ENCODE measurements at places on chromosomes 13 and 19. TPM values are rescaled to one million over a fixed set of nuclear protein-coding genes. Genes with fewer than 3 reads are reported as not detected.

- DNase-seq = no peak
Observed at GRCh38 chr13:44410328-44410859, 36.8 kb downstream of the SERP2 start.

DNA sequence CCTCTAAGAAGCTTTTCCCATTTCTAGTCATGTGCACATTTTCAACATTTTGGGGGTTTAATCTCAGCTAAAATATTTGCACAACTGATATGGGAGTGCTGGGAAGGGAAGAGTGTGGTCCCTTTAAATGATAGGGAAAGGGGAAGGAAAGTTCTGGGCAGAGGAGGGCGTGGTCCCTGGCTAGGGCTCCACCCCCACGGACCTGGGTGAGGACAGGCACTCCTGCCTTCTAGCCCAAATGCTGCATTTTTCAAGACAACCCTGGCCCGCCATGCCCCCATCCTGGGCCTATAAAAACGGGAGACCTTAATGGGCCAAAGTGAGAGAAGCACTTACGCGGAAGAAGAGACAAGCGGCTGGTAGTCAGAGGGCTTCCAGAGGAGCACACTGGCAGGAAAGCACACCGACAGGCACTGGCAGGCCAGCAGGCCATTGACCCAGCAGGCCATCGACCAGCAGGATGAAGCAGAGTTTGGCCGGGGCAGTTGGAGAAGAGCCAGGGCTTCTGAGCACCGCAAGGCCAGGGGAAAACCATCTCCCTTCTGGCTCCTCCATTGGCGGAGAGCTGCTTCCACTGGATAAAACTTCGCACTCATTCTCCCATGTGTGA, 266.7 kb downstream of the SPRY2 start:
- DNase-seq = no peak

GRCh38 chr19:20167020-20167644, at the start of gene ZNF486:
TSS of gene ZNF486 (plus strand) at chr19:20167214. CDS start at chr19:20167331, 117 bp downstream.
- DNase-seq = peak; percentile 98

Gene DDA1
- total RNA-seq = 7.2 TPM

- DNase-seq = no peak
Observed at GRCh38 chr13:102291587-102292218, 110.1 kb downstream of the FGF14 start.

DNA sequence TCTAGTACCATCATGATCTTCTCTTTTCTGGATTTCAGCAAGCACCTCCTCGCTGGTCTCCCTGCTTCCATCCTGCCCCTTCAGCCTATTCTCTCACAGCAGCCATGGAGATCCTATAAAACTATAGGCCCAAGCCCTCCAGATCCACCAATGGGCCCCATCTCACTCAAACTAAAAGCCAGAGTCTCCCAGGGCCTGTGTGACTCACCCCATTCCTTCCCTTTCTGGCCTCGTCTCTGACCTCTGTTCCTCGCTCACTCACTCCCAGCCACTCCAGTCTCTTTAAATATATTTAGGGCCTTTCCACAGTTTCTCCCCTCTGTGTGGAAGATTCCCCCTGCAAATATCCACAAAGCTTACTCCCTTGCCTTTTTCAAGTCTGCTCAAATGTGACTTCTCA, 89.7 kb downstream of the HSPH1 start:
- no peak for DNase-seq

GRCh38 chr13:70714993-70715392, 606.7 kb upstream of the KLHL1 start:
- DNase-seq = no peak

Gene ZBTB32
- total RNA-seq = not detected

- DNase-seq = no peak
Observed at GRCh38 chr13:111314852-111315251, 5.6 kb upstream of the TEX29 start.

- DNase-seq = no peak
Observed at GRCh38 chr13:99296398-99296797, 10.8 kb downstream of the GPR183 start.

Gene ZNF492
- 0.14 TPM for total RNA-seq

- DNase-seq = no peak
Observed at GRCh38 chr13:58950911-58951310, 1212.8 kb downstream of the DIAPH3 start.
